Activated T-cell treated with anti-CD3 and anti-CD28 coated beads, Interleukin-2, amount 50 U/mL, for 24 hours (primary cell): ENCODE measurements at places on chromosomes 6 and 20.

DNA sequence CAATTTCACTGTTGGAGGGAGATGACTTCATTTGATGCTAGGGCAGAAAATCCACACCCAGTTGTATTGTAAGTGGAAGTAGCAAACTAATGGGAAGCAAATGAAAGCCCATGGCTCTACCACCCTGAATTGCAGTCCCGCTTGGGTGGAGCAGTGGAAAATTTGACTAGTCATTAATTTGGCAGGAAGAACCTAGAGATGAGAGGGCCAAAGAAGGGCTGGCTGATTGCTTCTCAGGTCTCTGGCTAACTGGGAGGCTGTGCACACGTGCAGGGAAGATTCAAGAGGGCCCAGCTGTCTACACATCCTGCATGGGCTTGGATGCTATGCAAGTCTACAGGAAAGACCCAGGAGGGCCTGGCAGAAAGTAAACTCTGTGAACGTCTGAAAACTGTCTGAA is 466.2 kb downstream of the TFAP2A start:
- no peak for DNase-seq

DNA sequence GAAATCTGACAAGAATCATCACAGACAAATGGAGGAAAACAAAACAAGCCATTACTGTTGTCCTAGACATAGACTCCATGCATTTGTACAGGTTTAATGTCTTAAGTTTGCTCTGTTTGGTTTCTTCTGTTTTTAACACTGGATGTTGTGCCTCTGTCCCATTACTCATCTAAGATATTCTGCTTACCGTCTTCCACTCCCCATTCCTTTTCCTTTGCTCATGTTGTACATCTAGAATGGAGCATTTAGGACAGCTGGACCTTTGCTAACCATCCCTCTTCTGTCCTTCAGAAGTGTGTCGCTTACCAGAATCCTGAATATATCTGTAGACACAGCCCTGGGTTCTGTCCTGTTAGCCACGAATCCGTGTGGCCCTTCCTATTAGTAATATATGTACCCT is 35.2 kb downstream of the RAB22A start:
- DNase-seq = no peak

- no peak for DNase-seq
These were observed 245.1 kb upstream of the PRSS16 start for GRCh38 chr6:27002447-27002846.

DNA sequence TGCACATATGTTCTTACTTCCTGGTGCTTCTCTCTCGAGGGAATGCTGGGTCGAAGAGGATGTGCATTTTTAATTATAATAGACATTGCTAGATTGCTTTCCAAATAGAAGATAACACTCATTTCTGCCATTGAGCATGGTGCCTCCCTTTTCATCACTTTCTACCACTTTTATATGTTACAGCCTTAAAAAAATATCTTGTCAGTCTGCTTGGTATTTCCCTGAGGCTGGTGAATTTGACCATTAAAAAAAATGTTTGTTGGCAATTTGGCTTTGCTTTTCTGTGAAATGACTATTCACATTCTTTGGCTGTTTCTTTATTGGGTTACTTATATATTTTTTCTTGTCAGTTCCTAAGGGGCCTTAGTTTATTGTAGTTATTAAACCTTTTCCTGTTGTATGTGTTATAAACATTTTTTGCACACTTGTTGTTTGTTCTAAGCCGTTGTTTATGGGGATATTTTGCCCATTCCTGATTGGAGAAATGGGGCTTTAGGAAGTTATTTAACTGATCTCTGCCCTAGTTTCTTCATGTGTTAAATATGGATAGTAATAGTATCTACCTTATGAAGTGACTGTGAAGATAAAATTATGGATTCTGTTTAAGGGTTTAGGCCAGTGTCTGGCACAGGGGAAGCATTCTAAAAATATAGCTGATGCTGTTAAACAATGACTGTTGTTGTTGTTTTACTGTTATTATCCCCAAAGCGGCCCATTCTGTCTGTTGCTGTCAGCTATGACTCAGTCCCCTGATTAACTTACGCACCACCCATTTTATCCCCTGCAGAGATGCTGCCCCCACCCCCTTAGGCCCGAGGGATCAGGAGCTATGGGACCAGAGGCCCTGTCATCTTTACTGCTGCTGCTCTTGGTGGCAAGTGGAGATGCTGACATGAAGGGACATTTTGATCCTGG is 3.8 kb downstream of the DDR1 start:
- no peak for DNase-seq

- DNase-seq = no peak
These were observed 213.5 kb upstream of the KCNG1 start for GRCh38 chr20:51236421-51236820.

GRCh38 chr6:97110626-97111025 is 172.4 kb downstream of the MMS22L start:
- DNase-seq = no peak

DNA sequence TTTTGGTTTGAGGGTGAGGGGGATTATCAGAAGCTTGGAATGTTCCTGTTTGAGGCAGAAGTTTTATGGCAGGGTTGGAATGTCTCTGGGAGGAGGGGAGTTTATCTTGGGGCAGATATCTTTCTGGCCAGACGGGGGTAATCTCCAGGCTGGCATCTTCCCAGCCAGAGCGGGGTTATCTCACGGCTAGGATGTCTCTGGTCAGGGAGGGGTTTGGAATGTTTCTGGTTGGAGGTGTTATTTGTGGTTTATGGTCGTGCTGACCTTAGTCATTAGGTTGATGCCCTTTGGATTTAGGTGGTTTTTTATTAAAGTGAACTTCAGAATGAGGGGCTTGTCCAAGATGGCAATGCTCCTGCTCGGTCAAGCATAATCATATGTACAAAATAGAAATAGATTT is 14.8 kb downstream of the PGK2 start:
- no peak for DNase-seq

- DNase-seq = no peak
These were observed 816.4 kb downstream of the EYS start for GRCh38 chr6:64890609-64891008.

- DNase-seq = no peak
These were observed 18.7 kb downstream of the PTPN1 start for GRCh38 chr20:50528804-50529351.

- DNase-seq = no peak
These were observed 22.3 kb downstream of the BNIP5 start for GRCh38 chr6:36314221-36315014.

DNA sequence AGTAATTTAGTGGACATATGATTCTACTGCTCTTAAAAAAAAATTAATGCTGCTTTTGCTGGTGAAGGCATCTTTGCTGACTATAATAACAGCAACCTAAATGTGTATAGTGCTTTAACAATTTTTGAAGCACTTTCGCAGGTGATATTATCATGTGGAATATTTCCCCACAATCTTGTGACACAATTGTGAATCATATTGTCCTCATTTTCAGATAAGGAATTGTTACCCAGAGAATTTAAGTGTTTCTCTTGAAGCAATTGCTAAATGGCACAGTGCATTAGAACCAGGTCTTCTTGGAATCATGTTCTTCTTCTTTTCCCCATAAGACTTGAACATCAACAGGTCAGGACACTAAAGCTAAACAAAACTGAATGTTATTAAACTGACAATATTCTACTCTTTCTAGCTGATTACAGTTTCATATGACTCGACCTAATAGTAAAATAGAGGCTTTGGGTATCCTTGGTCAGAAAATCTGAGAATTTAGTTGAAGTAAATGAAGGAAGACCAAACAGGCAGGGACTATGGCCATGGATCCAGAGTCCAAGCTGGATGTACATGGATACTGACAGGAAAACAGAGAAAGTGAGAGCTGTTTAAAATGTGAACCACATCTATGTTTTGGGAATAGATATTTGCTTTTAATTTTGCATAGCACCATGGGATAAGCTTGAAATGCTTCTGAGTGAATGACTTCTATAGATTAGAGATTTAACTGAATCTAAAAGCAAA is 121.8 kb upstream of the SLC35B3 start:
- no peak for DNase-seq

GRCh38 chr6:125639466-125640020 is 109.9 kb upstream of the HEY2 start:
- no peak for DNase-seq
